ENCODE measurements at places on chromosomes 13 and 19.

DNA sequence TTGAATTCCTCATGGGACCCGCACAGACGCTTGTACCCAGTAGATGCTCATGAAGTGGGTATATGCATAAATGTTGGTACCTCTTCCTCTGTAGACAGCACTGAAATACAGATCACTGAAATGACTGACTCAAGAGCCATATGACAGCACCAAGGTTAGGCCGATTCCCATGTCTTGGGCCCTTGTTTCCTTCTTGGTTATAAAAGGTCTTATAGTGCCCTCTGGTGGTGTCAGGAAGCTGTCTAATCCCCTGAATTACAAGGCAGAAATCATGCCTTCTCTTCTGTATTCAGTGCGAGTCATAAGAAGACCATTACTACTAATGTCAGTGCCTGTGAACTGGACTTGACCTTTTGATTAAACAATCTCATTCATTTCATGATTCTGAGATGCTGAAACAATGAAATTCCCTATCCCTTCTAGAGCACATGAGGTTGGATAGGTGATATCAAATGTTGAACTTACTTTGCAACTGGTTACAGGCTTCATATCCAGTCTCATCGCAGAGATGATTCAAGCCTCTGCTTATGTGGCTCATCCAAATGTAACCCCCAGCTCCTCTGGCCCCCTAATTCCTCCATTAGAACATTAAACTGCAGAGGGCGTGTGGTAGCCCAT is 59.7 kb downstream of the SPATA13 start:
- DNase-seq, result peak; percentile 58

DNA sequence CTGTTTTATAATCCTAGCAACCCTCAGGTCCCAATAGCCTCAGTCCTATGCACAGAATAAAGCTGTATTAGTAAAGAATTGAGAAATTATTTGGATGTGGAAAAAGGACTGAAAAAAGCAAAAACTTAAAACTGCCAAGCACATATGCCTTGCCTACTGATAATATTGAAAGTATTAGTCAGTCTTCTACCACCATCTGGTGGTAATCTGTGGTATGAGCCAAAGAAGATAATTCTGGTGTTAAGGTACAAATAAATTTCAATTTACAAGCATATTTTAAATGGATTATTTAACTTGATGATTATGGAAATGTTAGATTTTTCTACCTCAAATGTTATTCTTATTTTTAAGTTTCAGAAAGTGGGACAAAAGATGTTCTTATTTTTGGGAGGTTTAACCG is 460.3 kb upstream of the KLHL1 start:
- DNase-seq, result peak; percentile 11

GRCh38 chr19:12794196-12794941 is 3.1 kb downstream of the JUNB start:
- DNase-seq, result no peak

DNA sequence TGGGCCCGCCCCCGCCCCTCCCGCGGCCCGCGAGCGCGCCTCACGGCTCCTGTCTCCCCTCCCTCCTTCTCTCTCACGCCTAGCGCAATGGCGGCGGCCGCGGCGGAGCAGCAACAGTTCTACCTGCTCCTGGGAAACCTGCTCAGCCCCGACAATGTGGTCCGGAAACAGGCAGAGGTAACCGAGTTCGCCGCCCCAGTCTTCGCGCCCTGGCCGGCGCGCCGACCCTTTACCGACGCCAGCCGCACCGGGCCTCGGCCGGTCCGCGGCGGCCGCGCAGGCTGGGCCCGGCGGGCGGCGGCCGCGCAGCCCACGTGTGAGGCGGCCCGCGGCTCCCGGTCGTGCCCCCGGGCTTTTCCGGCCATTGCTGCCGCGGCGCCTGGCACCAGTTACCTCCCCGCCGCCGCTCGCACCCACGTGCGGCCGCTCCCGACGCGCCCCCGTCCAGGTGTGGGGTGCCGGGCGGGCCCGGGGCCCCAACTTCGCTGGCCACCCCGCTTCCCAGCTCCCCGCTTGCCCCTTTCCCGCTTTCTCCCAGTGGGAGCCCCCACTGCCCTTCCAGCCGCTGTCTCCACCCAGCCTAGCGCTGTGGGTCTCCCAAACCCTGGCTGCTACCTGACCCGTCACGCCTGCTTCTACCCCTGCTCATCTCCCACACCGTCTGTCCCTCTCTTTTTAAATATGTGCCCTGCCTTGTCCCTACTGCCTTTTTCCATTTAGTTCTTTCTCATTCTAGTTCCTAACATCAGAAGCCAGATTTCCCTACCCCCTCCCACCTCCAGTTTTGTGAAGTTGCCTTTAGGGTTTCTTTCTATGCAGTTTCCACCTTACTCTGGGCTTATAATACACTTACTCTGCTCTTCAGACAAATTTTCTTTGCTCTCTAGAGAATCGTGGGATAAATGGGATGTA is 23.4 kb downstream of the IPO5 start:
- no peak for DNase-seq

GRCh38 chr13:98927951-98928927 is 49.6 kb downstream of the DOCK9 start:
- peak; percentile 71 for DNase-seq

DNA sequence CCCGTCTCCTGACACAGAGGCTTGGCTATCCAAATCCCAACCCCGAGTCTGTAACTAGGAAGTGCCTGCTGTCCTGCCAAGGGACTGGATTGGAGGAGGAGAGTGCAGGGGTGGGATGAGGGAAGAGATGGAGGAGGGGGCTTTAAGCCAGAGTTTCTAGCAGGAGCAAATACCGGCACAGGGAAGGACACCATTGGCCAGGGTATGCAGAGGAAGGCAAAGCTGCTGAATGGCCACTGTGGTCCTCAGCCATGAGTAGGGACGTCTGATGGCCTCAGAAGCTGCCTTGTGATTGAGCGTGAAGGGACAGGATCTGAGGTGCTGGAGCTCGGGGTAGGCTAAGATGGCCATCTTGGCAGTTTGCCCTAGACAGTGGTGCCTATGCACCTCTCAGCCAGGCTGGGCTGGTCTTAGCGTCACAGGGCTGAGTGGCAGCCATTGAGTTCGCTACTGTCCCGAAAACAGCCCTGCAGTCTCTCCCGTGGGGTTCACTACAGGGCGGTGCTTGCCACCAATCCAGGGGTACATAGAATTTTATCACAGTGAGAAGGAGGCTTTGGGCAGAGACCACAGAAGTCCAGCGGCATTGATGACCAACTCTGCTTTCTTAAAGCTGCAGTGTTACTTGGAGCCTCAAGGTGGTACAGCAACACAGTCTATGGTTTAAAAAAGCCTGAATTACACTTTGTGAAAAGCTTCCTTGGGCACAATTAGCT is 61.8 kb downstream of the AKAP11 start:
- DNase-seq, result peak; percentile 31

DNA sequence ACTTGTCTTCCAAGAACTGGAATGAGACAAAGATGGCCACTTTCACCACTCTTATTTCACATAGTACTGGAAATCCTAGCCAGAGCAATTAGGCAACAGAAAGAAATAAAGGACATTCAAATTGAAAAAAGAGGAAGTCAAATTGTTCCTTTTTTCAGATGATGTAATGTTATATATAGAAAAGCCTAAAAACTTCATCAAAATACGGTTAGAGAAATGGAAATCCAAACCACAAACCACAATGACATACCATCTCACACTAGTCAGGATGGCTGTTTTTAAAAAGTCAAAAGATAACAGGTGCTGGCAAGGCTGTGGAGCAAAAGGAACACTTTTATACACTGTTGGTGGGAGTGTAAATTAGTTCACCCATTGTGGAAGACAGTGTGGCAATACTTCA is 113.3 kb upstream of the SPRY2 start:
- DNase-seq, result peak; percentile 58

- no peak for DNase-seq
Observed at GRCh38 chr19:55676889-55677505, 2.0 kb downstream of the EPN1 start.

Data from skeletal muscle cell (primary cell).